ENCODE measurements at places on chromosomes 16 and 17.

GRCh38 chr16:67451704-67452435 lies 20.9 kb downstream of the HSD11B2 start:
- DNase-seq, result no peak

GRCh38 chr17:62898239-62898864 lies 67.7 kb upstream of the TANC2 start:
- DNase-seq, result no peak

GRCh38 chr16:12511708-12512107 lies 292.0 kb downstream of the CPPED1 start:
- DNase-seq, result no peak

DNA sequence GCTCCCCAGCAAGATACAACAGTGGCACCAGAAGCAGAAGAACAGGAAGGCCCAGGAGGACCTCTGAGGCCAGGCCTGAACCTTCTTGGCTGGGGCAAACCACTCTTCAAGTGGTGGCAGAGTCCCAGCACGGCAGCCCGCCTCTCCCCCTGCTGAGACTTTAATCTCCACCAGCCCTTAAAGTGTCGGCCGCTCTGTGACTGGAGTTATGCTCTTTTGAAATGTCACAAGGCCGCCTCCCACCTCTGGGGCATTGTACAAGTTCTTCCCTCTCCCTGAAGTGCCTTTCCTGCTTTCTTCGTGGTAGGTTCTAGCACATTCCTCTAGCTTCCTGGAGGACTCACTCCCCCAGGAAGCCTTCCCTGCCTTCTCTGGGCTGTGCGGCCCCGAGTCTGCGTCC lies 11.9 kb downstream of the CES3 start:
- DNase-seq, result no peak

Data from CD4-positive, alpha-beta T cell treated with Interleukin-4 for 1 hour (primary cell).